ENCODE measurements at places on chromosomes 1 and 21. TPM values are rescaled to one million over a fixed set of nuclear protein-coding genes. Genes with fewer than 3 reads are reported as not detected.

FAM72C gene
- 2.5 TPM for total RNA-seq

GRCh38 chr1:22841860-22842281 is 130.8 kb downstream of the LACTBL1 start:
- DNase-seq, result no peak
- peaks cover 5% of the 10 kb centered on the region for H3K36me3 ChIP-seq
- no peak overlapping the region for H3K27ac ChIP-seq
- peaks cover 2% of the 10 kb centered on the region for H3K27me3 ChIP-seq
- H3K4me3 ChIP-seq, result no peak overlapping the region

IFI44L gene
- total RNA-seq, result 0.59 TPM

GRCh38 chr1:218408942-218409341 is 63.8 kb downstream of the TGFB2 start:
- H3K27ac ChIP-seq, result no peak overlapping the region
- H3K4me1 ChIP-seq, result no peaks in the 10 kb centered on the region
- DNase-seq, result no peak
- H3K4me3 ChIP-seq, result no peak overlapping the region

DNA sequence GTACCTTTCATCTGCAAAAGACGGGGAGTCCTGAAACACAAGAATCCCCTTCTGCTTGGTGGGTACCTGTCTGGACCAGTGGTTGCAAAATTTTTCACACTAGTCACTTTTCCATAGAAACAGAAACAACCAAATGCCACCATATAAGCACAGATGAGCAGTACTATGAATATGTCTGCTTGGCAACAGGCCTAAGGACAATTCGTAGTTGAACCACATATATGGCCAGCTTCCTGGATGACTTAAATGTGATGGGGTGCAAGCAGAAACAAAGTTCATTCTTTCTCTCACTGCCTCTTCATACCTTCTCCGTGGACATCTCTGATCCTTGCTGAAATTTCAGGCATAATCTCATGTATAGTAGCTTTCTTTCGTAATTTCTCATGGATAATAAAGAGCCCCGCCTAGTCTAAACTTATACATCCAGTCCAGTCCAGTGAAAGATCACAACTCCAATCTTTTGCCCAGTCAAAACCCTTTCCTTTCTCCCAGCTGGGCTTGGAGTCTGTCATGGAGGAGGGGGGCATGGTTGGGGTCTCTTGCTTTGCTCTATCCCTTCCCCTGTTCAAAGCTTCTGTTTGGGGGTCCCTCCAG is 7.0 kb downstream of the FCAMR start:
- no peak overlapping the region for H3K4me3 ChIP-seq
- no peak overlapping the region for H3K27ac ChIP-seq
- H3K27me3 ChIP-seq, result peaks cover 8% of the 10 kb centered on the region
- no peaks in the 10 kb centered on the region for H3K36me3 ChIP-seq
- DNase-seq, result no peak

WDR4 gene
- total RNA-seq, result 14.3 TPM

CRYBG2 gene
- 1.4 TPM for total RNA-seq

- H3K36me3 ChIP-seq, result no peaks in the 10 kb centered on the region
- H3K4me3 ChIP-seq, result no peak overlapping the region
- no peak overlapping the region for H3K27ac ChIP-seq
- H3K4me1 ChIP-seq, result peaks cover 7% of the 10 kb centered on the region
- peaks cover 14% of the 10 kb centered on the region for H3K27me3 ChIP-seq
- no peak for DNase-seq
Measured at GRCh38 chr1:11757047-11757446, 4.9 kb upstream of the C1orf167 start.

GRCh38 chr1:244962130-244962529 is 97.8 kb upstream of the HNRNPU start:
- peaks cover 29% of the 10 kb centered on the region for H3K4me1 ChIP-seq
- no peak overlapping the region for H3K27ac ChIP-seq
- no peaks in the 10 kb centered on the region for H3K36me3 ChIP-seq
- peaks cover 2% of the 10 kb centered on the region for H3K27me3 ChIP-seq
- H3K4me3 ChIP-seq, result no peak overlapping the region

GRCh38 chr1:165603810-165604209 is 27.2 kb upstream of the MGST3 start:
- no peak for DNase-seq
- no peaks in the 10 kb centered on the region for H3K36me3 ChIP-seq
- H3K27me3 ChIP-seq, result no peaks in the 10 kb centered on the region
- H3K4me3 ChIP-seq, result no peak overlapping the region
- peaks cover 1% of the 10 kb centered on the region for H3K4me1 ChIP-seq
- no peak overlapping the region for H3K27ac ChIP-seq

DNA sequence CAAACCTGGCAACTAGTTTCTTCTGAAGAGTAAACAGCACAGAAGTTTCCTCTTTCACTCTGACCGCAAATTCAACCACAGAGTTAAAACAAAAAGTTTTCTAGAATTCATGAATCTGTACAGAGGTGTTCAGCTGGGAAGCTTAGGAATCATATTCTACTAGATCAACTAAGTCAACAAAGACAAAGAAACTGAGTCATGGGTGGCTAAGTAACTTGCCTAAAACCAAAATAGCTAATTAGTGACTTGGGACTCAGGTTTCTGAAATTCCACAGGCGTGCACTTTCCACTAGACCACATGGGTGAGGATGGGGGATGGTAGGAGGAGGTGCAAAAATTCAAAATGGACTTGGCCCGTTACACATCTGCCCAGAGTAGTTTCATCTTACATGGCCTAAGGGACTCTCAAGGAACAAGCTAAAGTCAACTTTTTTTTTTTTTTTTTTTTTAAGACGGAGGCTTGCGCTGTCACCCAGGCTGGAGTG is 25.8 kb downstream of the PTPN14 start:
- no peaks in the 10 kb centered on the region for H3K36me3 ChIP-seq
- no peak overlapping the region for H3K27ac ChIP-seq
- no peak for DNase-seq
- no peak overlapping the region for H3K4me3 ChIP-seq
- no peaks in the 10 kb centered on the region for H3K27me3 ChIP-seq

- H3K36me3 ChIP-seq, result peaks cover 8% of the 10 kb centered on the region
- no peak overlapping the region for H3K27ac ChIP-seq
- H3K4me3 ChIP-seq, result no peak overlapping the region
- peaks cover 11% of the 10 kb centered on the region for H3K4me1 ChIP-seq
- no peak for DNase-seq
Measured at GRCh38 chr21:36478207-36478701, 1.7 kb downstream of the CLDN14 start.

OPTC gene
- total RNA-seq, result 0.36 TPM
